ENCODE measurements at places on chromosomes 4 and X.

DNA sequence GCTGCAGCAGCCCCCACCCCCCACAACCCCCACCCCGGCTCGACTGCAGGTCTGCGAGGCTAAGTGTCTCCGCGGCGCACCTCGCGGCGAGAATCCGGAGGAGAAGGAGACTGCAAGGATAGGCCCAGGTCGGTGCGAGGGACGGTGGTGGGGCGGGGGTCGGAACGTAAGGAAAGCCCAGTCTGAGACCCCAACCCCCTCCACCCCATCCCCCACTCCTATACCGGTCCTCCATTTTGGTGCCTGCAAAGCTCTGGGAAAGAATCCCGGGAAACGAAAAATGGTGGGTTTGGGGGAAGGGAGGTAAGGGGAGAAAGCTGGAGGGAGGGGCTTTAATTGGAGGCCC lies 614 bp downstream of the BEX3 start:
- no peak for DNase-seq

DNA sequence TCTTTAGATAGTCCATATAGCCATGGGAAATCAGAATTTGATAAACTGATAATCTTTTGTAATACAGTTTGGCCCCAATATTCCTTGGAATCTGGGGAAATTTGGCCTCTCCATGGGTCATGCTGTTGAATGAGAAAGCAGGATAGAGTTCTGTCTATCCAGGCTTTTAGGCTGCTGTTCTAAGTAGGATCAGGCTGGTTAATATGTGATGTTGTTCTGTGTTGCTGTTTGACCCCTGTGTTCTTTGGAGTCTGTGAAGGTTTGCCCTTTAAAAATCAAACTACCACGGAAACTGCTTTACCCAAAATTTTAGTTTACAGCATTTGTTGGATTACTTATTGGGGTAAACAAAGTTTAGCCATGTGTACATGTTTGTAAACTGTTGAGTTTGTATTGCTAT lies 114.5 kb downstream of the ZNF330 start:
- DNase-seq, result no peak

DNA sequence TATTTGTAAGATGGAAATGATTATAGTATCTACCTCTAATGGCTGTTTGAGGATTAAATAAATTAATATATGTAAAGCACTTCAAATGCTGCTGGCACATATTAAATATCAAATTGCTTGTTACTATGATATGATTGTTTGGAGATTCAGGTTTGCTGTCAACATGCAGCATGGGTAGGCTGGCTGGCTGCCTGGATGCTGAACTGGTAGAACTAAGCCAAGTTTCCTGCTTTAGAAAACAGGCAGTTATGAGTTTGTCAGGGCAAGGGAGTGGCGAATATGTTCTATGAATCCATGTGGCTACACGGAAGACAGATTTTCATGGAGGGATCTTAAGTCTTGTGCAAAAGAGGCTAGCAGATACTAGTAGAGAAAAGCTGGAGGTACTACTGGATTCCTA lies 239.6 kb downstream of the GBA3 start:
- no peak for DNase-seq

- no peak for DNase-seq
These were observed 7.7 kb downstream of the RNF212 start for GRCh38 chr4:1105662-1106061.

DNA sequence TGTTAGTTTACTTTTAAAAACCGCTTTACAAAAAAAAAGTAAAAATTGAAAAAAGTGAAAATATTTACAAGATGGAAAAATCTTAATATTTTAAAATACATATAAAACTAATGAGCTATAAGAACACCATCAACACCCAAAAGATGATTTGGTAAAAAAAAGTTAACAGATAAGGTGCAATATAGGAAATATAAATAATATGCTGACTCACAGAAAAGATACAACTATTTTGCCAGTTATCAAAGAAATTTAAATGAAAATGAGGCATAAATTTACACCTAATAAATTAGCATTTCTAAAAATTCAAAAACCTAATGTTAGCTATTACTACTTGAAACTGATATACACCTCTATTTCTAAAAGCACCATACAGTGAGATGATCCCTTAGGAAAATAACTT lies 54.5 kb downstream of the BRWD3 start:
- DNase-seq, result no peak

DNA sequence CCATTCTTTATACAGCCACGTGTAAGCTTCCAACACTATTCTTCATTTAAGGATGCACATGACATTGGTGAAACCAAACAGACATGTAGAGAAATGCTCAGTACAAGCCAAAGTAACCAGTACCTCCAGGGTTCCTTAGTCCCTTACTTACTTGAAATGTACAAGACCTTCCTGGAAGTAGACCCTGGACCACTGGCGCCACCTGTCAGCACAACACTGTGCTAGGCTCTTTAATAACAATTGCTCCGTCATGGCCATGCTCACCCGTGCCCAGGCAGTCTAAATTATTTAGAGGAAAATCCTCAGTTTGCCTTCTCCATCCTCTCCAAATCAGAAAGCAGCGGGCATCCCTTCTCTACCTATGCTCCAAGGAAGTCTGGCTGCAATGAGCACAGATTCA lies 52.7 kb downstream of the ADGRA3 start:
- no peak for DNase-seq

- DNase-seq, result no peak
These were observed 1040.7 kb upstream of the INTU start for GRCh38 chr4:126592088-126592487.

GRCh38 chr4:80462621-80463091 lies 127.1 kb downstream of the CFAP299 start:
- peak; percentile 40 for DNase-seq

- DNase-seq, result no peak
These were observed 56.8 kb upstream of the EXOC1L start for GRCh38 chr4:55762819-55763218.

DNA sequence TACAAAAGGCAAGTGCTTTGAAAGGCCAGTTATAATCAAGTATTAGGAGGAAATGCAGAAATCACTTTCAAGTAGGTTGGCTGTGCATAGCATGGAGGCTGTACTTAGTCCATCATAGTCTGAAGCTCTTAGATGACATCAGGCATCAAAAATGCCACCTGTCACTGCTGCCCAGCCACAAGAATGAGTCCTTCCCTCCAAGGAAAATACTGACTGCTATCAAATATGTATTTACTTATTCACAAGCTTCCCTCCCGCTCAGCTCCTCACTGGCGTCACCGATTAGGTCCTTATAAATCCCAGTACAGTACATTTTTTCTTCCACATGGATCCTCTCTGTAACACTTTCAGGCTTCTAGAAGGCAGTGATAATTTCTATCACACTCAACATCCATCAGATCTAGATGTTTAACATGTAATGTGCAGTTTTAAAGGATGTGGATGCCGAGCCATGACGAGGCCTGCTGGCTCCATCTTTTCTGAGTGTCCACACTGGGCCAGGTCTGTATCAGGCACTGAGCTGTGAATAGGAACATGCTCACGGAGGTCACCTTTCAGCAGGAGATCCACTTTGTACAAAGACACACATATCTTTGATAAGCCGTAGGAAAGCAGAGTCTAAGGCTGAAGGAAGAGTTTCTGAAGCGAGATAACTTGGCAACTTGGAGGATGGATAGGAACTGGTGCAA lies 121.9 kb downstream of the PALLD start:
- no peak for DNase-seq

DNA sequence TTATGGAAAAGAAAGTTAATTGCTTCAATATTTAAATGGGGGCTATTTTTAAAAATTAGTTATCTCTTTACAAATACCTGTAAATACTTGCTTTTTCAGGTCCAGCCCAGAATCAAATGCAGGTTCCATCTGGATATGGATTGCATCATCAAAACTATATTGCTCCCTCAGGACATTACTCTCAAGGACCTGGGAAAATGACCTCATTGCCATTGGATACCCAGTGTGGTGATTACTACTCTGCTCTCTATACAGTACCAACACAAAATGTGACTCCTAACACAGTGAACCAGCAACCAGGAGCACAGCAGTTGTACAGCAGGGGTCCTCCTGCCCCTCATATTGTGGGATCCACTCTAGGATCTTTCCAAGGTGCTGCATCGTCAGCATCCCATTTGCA lies 29.2 kb downstream of the SEC24B start:
- no peak for DNase-seq

DNA sequence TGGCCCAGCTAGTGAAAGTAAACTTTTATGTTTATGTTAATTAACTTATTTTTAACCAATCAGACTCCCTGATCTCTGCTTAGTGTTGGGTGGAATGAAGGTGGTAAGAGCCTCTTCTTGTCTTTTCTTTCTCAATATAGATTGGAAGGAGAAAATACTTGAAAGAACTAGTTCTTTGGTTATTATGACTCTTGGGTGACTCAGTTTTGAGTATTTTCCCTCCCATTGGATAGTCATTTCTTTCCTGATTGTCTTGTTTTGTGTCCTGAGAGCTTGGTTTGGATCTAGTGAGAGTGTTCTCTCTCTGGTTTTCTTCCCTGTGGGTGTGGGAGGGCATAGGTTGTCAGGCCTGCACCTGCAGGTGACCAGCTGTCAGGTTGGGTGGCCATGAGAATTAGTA lies 172.0 kb upstream of the GLRA2 start:
- no peak for DNase-seq

DNA sequence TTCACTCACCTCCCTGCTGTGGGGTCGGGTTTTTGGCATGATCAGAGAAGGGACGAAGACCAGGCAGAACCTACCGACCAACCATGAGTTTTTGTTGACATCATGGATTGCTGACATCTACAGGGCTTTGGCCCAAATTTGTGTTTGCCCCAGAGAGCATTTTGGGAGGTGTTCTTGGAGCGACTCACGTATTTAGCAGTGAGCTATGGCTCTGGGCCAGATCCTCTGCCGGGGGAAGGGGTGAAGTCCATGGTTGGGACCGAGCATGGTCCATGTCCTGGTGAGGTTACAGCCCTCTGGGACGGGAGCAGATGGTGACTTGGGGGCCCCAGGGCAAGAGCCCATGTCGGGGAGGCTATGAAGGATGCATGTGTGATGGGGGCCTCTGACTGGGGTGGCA lies 17.4 kb downstream of the SORCS2 start:
- DNase-seq, result no peak

DNA sequence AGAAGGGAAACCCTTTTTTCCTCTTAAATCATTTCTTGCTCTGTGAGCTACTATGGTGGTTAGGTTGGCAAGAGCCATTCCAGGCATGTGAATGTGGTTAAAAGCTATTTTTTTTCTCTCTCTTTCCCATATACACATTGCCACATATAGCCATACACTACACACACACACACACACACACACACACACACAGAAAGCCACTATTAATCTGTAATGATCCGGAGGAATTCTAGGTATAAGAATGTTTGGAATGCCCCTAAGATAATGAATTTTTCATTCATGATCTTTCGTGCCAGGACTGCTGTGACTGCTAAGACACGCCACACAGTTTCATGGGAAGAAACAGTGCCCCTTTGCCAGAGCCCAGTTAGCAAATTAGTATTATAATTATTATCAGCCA lies 21.8 kb upstream of the TLL1 start:
- DNase-seq, result no peak
